ENCODE measurements at places on chromosomes 4 and X.

- no peak for DNase-seq
These were observed 33.5 kb downstream of the TAF7L start for GRCh38 chrX:101257448-101258258.

GRCh38 chr4:110170861-110171260 is 27.6 kb downstream of the ELOVL6 start:
- DNase-seq, result no peak

GRCh38 chrX:44167116-44167515 is 176.4 kb downstream of the EFHC2 start:
- no peak for DNase-seq

DNA sequence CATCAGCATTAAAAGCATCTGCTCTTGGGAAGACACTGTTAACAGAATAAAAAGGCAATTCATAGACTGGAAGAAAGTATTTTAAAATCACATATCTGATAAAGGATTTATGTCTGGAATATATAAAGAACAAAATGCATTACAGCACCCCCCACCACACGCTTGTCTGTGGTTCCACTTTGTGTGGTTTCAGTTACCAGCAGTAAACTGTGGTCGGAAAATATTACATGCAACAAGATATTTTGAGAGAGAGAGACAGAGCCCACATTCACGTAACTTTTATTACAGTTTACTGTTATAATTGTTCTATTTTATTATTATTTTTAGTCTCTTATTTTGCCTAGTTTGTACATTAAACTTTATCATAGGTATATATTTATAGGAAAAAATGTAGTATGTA is 21.2 kb upstream of the PDE6B start:
- DNase-seq, result no peak

- DNase-seq, result no peak
These were observed 123.6 kb downstream of the SHROOM3 start for GRCh38 chr4:76558396-76559235.

GRCh38 chrX:119686087-119686691 is 6.8 kb downstream of the SEPTIN6 start:
- peak; percentile 36 for DNase-seq

DNA sequence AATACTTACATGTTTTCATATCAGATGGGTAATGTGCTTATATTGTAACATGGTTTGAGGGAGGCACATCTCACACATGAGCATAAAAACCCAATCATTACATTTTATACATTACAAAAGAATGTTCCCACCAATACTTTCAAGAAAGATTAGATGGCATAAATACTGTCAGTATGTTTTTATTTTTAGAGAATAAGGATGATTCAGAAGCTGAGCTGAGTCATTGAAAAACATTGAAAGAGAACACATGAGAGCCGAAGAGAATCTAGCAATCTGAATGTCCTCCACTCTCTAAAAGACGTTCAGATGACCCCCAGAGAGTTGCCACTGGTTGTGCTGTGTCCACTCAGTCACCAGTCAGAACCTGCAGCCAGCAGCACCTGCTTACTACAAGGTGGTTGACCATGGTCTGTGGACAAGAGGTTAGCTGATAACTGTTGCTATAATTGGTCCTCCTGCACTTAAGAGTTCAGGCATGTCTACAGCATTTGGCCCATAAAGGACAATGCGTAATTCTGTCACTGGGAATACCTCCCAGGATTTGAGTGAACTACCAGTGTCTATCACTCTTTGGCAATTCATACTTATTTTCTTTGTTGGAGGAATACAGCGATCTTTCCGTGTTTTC is 382.2 kb upstream of the IGFBP7 start:
- no peak for DNase-seq

- no peak for DNase-seq
These were observed 93.3 kb upstream of the TBC1D9 start for GRCh38 chr4:140849526-140849925.

Data from skeletal muscle cell (primary cell).